ENCODE measurements at places on chromosomes 12 and 14.

GRCh38 chr12:30197392-30198057, 413.8 kb upstream of the TMTC1 start:
- DNase-seq = peak; percentile 33

DNA sequence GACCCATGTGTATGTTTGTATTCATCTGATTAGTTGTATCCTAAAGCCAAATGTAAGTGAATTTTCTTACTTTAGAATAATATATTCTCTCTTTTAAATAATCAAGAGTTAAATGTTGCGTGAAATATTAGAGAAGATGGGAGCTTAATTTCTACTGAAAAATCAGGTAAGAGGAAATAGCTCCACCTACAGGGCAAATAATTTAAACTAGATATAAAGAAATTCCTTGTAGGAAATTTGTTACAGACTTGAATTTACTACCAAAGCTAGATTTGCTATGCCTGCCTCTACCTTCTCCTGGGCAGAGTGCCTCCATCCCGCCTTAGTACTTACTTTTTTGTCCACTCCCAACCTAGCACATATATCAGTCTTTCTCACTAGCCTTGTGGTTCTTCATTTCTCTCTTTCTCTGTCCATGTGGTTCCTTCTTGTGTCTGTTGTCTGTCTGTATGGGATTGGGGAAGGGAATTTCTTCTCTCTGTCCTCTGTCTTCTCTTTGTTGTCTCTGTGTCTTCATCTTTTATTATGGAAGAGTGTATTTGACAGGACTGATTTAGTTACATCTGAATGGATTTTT, 44.7 kb downstream of the PALS1 start:
- DNase-seq = no peak

- no peak for DNase-seq
These were observed 319.1 kb downstream of the PPFIA2 start for GRCh38 chr12:81440001-81440400.

DNA sequence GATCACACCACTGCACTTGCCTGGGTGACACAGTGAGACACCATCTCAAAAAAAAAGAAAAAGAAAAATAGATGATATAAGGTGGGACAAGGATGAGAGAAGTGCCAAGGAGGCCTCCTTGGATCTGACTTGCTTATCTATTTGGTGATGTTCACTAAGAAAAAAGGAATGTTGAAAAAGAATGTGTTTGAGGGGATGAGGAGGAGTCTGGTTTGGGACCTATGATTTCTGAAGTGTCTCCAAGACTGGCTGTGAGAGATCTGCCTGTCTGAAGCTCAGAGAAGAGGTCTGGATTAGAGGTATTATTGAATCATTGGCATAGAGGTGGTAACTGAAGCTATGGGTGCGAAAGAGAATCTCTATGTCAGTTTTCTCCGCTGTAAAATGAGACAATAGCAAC, 42.8 kb downstream of the BCAT1 start:
- DNase-seq = no peak

GRCh38 chr12:124412646-124413015, 117.7 kb downstream of the RFLNA start:
- DNase-seq = no peak

DNA sequence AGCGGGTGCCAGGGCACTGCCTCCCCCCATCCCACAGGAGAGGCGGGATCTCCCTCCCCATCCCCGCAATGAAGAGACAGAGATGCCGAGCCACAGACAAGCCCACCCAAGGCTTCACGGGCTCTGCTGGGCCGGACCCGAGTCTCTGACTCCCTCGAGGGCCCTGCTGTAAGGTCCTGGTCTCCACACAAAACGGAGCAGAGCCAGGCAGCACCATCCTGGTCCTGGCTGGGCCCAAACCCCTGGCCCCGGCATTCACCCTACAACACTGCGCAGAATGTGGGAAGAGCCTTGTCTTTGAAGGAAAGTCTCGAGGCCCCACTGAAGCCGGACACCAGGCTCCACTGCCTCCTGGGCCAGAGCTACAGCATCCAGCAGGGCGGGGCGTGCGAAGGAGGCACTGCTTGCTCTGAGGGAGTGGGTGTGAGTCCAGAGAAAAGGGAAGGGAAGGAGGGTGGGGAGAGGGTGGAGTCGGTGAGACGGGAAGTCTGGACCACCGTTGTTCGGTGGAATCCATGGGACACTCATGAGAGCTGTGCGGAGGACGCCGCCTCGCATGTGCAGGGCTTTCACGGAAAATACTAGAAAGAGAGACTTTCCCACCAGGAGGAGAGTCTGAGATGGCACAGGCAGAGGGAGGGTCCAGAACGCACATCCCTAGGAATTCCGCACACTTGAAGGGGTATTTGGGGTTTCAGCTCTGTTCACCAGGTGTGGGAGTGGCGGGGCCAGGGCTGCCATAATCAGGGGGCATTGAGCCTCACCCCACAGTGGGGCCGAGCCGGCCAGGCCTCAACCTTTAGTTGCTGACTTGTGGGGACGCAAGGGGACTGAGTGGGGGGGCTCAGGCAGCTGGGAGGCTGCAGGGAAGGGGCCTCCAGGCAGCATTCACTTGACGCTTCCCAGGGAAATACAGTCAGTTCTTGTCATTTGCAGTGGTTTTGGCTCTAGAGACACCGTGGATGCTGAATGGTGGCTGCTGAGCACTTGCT, 36.8 kb downstream of the GALNT9 start:
- no peak for DNase-seq

GRCh38 chr14:89654998-89655397, 238.0 kb upstream of the FOXN3 start:
- no peak for DNase-seq

DNA sequence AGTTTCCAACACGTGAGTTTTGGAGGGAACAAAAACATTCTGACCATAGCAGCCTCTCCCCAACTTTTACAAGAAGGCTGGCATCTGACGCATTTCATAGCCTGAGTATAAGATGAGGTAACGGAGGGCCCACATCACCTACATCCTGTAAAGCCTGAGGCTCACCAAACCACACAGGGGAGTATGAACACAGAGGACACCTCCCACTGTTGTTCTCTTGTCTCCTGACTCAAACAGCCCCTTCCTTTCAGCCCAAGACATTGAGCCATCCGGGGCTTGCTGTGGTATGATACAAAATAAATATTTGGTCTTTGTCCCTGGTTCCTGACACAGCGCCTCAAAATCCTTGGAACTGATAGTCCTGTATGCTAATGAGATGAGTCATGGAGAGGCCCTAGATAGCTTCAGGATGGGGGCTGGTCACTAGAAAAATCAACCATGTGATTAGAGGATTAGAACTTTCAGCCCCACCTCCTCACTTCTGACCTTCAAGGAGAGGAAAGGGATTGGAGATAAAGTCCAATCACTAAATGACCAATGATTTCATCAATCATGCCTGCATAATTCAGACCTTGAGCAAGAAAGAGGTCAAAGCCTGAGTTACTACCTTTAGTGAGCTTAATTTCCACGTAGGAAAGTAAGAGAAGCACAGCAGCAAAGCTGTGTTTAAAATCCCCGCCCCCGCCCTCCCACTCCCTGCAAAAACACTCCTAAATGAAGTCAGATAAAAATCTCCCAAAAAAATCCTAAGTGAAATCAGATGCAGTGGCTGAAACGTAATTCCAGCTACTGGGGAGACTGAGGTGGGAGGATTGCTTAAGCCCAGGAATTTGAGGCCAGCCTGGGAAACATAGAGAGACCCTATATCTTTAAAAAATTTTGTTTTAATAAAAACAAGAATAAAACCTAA, 236.4 kb downstream of the PCNX1 start:
- DNase-seq = peak; percentile 27

GRCh38 chr14:59159169-59159568, 29.3 kb upstream of the DAAM1 start:
- no peak for DNase-seq

DNA sequence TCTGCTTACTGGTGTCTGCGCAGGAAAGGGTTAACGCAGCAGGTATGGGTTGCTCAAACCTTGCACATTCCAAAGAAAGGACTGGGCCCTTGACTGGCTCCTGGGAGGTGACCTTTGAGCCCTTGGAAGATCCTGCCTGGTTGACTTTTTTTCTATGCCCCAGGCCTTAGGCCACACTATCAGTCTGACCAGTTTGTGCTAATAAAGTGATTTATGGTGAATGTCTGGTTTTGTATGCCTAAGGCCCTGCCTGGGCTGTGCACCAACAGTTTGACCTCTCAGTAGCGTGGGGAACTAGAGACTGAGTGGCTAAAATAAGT, 61.4 kb upstream of the SCN8A start:
- no peak for DNase-seq

GRCh38 chr12:94445662-94446061, 14.0 kb downstream of the CEP83 start:
- DNase-seq = peak; percentile 22

DNA sequence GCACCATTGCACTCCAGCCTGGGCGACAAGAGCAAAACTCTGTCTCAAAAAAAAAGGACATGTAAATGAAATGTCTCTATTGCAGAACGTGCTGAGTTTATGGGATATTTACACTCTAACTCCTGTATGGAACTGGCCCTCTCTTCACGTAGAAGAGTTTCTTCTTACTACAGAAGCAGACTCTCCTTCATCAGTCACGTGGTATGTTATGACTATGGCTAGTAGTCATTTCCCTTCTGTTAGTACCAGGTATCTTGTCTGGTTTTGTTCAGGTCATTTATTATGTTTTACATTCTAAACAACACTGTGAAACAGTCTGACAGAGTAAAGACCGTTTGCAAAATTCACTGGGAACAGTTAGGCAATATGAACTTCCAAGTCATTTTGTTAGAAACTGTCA, 20.3 kb downstream of the KNTC1 start:
- no peak for DNase-seq

DNA sequence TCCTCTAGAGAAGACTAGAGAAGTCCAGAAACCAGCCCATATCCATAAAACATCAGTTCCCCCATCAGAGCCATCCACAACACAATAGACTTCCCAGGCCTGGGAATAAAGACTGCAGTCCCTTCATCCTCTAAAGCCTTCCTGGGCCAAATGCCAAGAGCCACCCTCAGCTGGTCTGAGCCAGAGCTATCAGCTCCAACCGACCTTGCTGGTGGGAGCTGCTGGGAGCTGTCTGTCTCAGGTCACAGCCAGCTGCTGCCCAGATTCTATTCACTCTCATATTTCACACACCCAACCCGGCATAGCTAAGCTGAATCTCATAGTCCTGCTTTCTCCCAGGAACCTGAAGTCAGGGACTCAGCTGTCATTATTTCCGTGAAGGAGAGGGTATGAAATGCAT, 10.9 kb upstream of the TFCP2 start:
- peak; percentile 8 for DNase-seq

DNA sequence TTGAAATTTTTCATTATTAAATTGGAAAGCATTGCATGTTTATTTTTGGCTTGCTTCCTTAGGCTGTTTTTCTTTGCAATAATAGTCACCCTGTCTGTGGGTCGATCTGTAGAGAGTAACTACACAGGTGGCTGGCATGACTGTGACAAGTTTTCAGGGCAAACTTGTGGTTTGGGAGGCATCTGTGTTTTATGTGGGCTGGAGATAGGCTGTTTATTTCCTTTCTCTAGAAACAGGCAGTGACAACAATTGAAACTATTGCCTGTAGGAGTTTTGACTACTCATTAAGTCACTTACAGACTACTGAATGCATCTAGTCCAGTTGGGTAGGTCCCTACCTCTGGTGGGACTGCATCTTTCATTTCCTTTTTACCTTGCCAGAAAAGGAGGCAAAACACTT, 155.6 kb downstream of the DYRK2 start:
- DNase-seq = no peak

Data from HS-27A (cell line).